ENCODE measurements at places on chromosomes 12 and 14. TPM values are rescaled to one million over a fixed set of nuclear protein-coding genes. Genes with fewer than 3 reads are reported as not detected.

The CPNE6 gene
- total RNA-seq: not detected

The MLXIP gene
- total RNA-seq: 23.0 TPM

The SOAT2 gene
- total RNA-seq: 0.18 TPM

The ACOT6 gene
- total RNA-seq: not detected

Data from A549 treated with CORT108297 at 1 μM for 4 hours (cell line).